ENCODE measurements at places on chromosomes 4 and X.

- no peak for DNase-seq
These were observed 40.0 kb downstream of the HADH start for GRCh38 chr4:108029731-108030130.

DNA sequence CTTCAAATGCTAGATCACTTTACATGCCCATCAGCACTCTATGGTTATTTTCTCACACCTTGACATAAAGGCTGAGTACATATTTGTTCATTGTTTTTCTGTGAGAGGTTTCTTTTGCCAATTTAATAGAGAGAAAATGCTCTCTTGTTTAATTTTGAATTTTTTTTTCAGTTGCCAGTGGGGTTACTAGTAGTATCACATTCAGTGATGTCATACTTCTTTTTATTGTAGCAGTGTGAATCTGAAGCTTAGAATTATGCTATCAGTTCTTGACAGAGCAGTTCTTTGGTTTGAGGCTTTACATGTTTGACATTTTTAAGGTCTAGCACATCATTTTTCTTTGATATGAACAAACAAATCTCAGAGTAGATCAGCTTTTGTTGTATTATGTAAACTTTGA lies 185.4 kb downstream of the NWD2 start:
- DNase-seq: no peak

- no peak for DNase-seq
These were observed 328.8 kb downstream of the BMPR1B start for GRCh38 chr4:95086551-95086950.

DNA sequence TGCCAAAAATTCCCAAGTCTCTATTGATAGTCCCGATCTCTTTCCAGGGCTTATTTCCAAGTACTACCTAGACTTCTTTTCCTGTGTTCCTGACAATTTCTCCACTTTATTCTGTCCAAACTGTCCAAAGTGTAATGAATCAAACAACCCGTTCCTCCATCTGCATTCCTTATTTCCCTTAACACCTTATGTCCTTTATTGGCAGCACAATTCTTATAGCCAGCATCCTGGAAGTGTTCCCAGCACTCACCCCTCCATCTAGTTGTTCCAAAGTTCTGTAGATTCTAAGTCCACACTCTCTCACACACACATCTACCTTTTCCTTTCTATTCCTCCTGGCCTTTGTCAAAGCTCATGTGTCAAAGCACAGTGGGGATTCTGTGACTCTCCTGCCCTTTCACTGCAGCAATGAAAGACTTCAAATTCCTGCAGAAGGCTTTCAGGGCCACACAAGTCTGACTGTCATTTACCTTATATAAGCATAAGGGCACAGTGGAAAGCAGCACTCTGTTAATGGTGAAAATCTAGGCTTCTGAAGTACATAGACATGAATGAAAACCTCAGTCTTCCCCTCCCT lies 22.1 kb downstream of the LIMCH1 start:
- DNase-seq: no peak
